ENCODE measurements at places on chromosomes 7 and 10. TPM values are rescaled to one million over a fixed set of nuclear protein-coding genes. Genes with fewer than 3 reads are reported as not detected.

THSD7A gene
- total RNA-seq: not detected

IGF2BP3 gene
- 0.61 TPM for total RNA-seq

LRRN3 gene
- total RNA-seq: 32.5 TPM

PNLIP gene
- total RNA-seq: not detected

AFAP1L2 gene
- 6.3 TPM for total RNA-seq

ZNF398 gene
- 7.2 TPM for total RNA-seq

HGF gene
- not detected for total RNA-seq

CYP26A1 gene
- not detected for total RNA-seq

CCL24 gene
- not detected for total RNA-seq

DNA sequence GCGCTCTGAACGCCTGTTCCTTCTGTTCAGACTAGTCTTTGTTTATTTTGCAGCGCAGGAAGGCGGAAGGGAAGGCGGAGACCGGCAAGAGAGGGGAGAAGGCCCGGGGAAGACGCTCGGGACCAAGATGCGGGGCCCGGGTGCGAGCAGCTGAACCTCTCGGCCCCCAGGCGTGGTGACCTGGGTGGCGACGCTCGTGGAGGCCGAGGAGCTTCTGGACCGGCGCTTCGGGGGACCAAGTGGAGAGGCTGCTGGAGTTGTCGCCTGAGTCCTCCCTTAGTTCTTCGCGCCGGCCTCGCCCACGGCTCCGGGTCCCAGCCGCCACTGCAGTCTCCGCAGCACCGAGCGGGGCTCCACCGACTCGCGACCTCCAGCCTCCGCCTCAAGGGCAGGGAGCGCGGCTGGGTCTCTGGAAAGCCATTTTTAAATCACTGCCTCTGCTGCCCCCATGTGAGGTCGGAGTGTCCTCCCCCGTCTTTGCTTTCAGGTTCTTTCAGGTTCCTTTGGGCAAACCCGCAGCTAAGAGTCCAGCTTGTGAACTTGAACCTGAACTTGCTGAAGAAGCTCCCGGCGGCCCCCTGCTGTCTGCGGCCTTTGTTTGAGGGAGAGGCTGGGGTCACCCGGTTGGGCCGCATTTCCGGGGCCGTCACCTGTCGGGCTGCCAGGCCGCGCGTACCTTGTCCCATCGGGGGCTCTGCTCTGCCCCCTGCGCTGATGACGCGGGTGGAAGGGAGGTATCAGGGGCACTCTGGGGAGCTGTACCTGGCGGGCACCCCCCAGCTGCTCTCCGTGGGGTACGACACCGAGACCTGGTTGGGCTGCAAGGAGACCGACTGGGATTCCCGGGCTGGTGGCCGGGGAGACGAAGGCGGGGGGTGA lies 136.0 kb downstream of the KIF20B start:
- DNase-seq: peak; percentile 46
- H3K36me3 ChIP-seq: no peaks in the 10 kb centered on the region
- peak overlapping the region; percentile 49 for H3K27ac ChIP-seq
- peaks cover 6% of the 10 kb centered on the region for H3K4me1 ChIP-seq
- H3K4me3 ChIP-seq: peak overlapping the region; percentile 71

DNA sequence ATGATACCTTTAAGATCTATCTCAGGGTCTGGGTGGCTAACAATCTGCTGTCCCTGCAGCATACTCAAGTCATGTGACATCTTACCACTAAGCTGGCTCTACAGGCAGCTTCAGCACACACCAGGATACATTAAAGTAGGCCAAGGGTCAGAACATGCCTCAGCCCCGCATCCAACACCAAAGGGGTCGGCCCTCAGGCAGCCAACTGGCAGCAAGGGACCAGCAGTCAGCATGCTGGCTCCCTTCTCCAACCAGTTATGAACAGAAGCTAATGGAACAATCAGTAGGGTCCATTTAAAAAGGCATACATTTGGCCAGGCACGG lies 37.1 kb downstream of the FAM53B start:
- H3K36me3 ChIP-seq: peaks cover 17% of the 10 kb centered on the region
- peaks cover 79% of the 10 kb centered on the region for H3K4me1 ChIP-seq
- H3K4me3 ChIP-seq: no peak overlapping the region
- no peaks in the 10 kb centered on the region for H3K27me3 ChIP-seq

DNA sequence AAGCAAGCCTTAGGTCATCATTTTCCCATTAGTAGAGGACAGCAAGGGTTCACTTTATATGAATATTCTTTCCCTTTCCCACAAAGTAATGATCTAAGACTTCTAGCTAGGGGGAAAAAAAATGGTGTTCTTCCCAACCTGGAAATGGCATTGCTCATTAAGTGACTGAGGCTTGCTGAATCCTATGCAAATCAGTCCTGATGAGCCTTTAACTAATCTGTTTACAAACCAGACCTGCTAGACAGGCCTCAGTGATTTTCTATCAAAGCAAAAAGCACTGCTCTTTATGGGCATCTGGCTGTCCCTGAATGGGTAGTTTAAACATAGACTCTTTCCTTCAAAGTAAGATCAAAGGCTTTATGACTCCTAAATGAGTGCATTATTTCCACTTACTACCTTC lies 146.3 kb downstream of the HIBADH start:
- H3K27ac ChIP-seq: no peak overlapping the region
- no peak overlapping the region for H3K4me3 ChIP-seq
- H3K36me3 ChIP-seq: no peaks in the 10 kb centered on the region
- no peaks in the 10 kb centered on the region for H3K27me3 ChIP-seq

GRCh38 chr7:80429181-80429580 lies 82.7 kb downstream of the GNAT3 start:
- no peaks in the 10 kb centered on the region for H3K36me3 ChIP-seq
- no peaks in the 10 kb centered on the region for H3K4me1 ChIP-seq
- no peak overlapping the region for H3K4me3 ChIP-seq
- peaks cover 2% of the 10 kb centered on the region for H3K27me3 ChIP-seq

GRCh38 chr7:111982804-111983203 lies 223.4 kb downstream of the DOCK4 start:
- no peak for DNase-seq
- H3K4me3 ChIP-seq: no peak overlapping the region
- no peaks in the 10 kb centered on the region for H3K36me3 ChIP-seq
- H3K27me3 ChIP-seq: peaks cover 7% of the 10 kb centered on the region

GRCh38 chr7:139873593-139874301 lies 44.7 kb downstream of the TBXAS1 start:
- H3K27ac ChIP-seq: no peak overlapping the region
- no peaks in the 10 kb centered on the region for H3K27me3 ChIP-seq
- no peak for DNase-seq
- H3K36me3 ChIP-seq: no peaks in the 10 kb centered on the region

DNA sequence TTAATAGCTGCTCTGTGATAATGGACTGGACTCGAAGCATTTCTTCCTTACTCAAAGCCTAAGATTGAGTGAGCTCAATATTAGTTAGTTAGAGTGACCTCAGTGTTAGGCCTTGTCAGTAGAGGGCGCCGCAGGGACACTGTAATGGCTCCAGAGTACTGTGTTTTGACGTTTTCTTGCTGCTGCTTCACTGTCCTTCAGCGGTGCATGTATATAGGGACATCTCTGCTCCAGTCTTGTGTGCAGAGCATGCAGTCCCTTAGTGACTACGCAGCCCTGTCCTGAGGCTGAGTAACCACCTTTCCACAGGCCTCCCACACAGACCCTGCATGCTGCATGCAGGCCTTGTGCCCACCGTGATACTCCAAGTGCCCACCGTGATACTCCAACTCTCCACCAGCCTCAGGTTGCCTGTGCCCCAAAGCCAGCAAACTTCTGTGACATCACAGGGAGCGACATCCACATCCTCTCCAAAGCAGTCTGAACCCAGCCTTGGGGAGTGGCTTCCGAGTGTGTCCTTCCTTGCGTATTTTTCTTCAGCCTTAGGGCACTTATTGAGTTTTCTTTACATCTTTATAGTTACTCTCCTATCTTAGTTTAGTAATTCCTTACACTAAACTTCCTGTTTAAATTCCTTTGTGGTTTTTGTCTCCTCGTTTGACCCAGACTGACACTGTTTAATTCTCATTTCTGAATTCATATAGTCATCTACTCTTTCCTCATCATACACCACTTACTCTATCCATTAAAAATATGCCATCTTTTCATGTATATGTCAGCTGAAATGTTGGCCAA lies 118.2 kb downstream of the JAZF1 start:
- H3K27me3 ChIP-seq: peaks cover 2% of the 10 kb centered on the region
- no peak overlapping the region for H3K27ac ChIP-seq
- DNase-seq: peak; percentile 81
- no peaks in the 10 kb centered on the region for H3K36me3 ChIP-seq
- H3K4me1 ChIP-seq: peaks cover 4% of the 10 kb centered on the region

DNA sequence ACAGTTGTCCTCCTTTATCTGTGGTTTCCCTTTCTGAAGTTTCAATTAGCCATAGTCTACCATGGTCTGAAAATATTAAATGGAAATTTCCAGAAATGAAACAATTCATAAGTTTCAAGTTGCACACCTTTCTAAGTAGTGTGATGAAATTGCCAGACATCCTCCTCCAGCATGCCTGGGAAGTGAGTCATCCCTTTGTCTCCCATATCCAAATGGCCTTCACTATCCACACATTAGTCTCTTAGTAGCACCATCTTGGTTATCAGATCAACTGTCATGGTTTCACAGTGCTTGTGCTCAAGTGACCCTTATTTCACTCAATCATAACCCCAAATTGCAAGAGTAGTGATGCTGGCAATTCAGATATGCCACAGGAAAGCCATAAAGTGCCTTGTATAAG lies 83.4 kb upstream of the PPP1R9A start:
- no peaks in the 10 kb centered on the region for H3K36me3 ChIP-seq
- no peak overlapping the region for H3K27ac ChIP-seq
- no peaks in the 10 kb centered on the region for H3K4me1 ChIP-seq
- no peak for DNase-seq
- H3K27me3 ChIP-seq: no peaks in the 10 kb centered on the region

DNA sequence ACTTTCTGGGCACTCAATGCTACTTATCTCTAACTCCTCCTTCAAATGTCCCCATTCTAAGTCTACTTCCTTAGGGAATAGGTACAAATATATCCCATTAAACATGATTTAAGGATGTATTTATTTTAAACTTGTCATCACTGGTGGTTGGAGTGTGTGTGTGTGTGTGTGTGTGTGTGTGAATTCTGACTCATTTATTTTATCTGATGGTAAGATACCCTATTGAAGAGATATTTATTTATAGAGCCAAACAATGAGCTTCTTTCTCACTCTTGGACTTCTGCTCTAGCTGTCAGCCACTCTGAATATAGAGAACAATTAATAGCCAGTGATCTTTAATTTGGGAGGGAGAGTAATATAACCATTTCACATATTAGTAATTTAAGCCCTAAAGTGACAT lies 17.8 kb upstream of the MAGI2 start:
- DNase-seq: no peak
- H3K4me3 ChIP-seq: no peak overlapping the region
- H3K27ac ChIP-seq: no peak overlapping the region
- H3K4me1 ChIP-seq: no peaks in the 10 kb centered on the region
- H3K27me3 ChIP-seq: peaks cover 2% of the 10 kb centered on the region
- H3K36me3 ChIP-seq: no peaks in the 10 kb centered on the region

DNA sequence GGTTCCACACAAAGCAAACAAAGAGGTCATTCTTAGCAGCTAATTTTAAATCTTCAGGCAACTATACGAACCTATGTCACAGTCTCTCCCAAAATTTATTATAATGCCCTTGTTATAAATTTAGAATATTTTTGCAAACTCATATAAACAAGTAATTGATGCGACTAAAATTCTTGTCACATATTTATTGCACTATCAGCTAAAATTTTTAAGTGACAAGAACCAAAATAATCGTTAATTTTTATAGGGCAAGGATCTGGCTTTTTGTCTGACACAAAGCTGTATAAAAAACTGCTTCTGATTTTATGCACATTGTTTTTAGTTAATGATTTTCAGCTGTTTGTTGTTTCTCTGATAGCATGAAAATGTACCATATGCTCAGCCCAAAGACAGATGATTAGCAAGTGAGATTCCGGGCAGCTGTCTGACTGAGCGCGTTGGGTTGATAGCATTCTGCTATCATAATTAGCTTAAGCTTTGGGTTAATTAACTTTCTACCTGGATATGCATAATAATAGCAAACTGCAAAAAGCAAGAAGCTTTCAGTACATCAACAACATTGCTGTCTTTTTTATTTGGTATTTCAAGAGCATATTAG lies 136.0 kb downstream of the MGMT start:
- H3K4me1 ChIP-seq: no peaks in the 10 kb centered on the region
- DNase-seq: no peak
- no peak overlapping the region for H3K4me3 ChIP-seq
- no peak overlapping the region for H3K27ac ChIP-seq
- no peaks in the 10 kb centered on the region for H3K27me3 ChIP-seq
- H3K36me3 ChIP-seq: peaks cover 15% of the 10 kb centered on the region

GRCh38 chr7:128383776-128384175 lies 22.3 kb upstream of the PRRT4 start:
- no peak for DNase-seq
- H3K4me1 ChIP-seq: no peaks in the 10 kb centered on the region
- H3K36me3 ChIP-seq: no peaks in the 10 kb centered on the region
- no peak overlapping the region for H3K4me3 ChIP-seq
- H3K27me3 ChIP-seq: no peaks in the 10 kb centered on the region
- H3K27ac ChIP-seq: no peak overlapping the region

- no peaks in the 10 kb centered on the region for H3K27me3 ChIP-seq
- peaks cover 31% of the 10 kb centered on the region for H3K36me3 ChIP-seq
- H3K27ac ChIP-seq: no peak overlapping the region
- H3K4me3 ChIP-seq: no peak overlapping the region
Observed at GRCh38 chr10:125811251-125811650, 11.8 kb downstream of the UROS start.

- no peaks in the 10 kb centered on the region for H3K4me1 ChIP-seq
- no peaks in the 10 kb centered on the region for H3K27me3 ChIP-seq
- no peaks in the 10 kb centered on the region for H3K36me3 ChIP-seq
- no peak overlapping the region for H3K27ac ChIP-seq
- H3K4me3 ChIP-seq: no peak overlapping the region
Observed at GRCh38 chr10:78171633-78172400, 138.2 kb downstream of the RPS24 start.

- H3K27ac ChIP-seq: no peak overlapping the region
- no peaks in the 10 kb centered on the region for H3K36me3 ChIP-seq
- DNase-seq: no peak
- no peak overlapping the region for H3K4me3 ChIP-seq
Observed at GRCh38 chr7:103594186-103594585, 148.2 kb upstream of the SLC26A5 start.

GRCh38 chr7:69078997-69079769 lies 519.1 kb upstream of the AUTS2 start:
- peaks cover 1% of the 10 kb centered on the region for H3K27me3 ChIP-seq
- no peak overlapping the region for H3K4me3 ChIP-seq
- H3K36me3 ChIP-seq: no peaks in the 10 kb centered on the region
- no peak for DNase-seq
- H3K4me1 ChIP-seq: no peaks in the 10 kb centered on the region
- no peak overlapping the region for H3K27ac ChIP-seq
